Kidney epithelial cell (primary cell): ENCODE measurements at places on chromosomes 7 and 10.

DNA sequence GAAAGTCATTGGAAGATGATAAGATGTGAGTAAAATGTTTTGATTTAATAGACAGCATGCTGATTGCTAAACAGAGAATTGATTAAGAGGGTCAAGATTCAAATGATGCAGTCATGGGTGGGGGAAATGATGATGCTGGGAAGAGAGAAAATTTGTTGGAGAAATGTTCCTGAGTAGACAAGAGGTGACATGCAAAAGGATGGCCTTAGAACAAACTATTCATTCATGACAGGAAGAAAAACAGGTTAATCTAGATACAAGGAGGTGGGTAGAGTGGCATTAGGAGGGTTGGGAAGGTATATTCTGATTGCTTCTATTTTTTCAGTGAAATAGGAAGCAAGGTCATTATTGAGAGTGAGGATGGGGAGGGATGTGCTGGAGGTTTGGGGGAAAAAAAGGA is 146.7 kb downstream of the SEM1 start:
- no peak for DNase-seq

DNA sequence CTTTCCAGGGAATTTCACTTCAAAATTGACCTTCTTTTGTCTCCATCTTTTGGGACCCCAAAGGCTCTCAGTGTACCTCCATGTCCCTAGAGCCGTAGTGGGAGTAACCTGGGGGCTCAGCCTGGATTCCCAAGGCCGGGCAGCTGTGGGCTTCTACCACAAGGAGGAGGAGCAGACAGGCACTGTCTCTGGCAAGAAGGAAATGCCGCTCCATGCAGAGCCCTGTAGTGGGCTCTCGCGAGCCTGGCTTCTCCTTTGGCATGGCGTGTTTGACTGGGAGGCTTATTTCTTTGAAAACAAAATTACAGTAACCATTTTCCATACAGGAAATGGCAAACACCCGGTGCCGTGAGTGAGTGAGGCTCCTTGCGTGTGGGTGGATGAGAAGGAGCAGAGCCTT is 76.8 kb upstream of the FAM180A start:
- no peak for DNase-seq

DNA sequence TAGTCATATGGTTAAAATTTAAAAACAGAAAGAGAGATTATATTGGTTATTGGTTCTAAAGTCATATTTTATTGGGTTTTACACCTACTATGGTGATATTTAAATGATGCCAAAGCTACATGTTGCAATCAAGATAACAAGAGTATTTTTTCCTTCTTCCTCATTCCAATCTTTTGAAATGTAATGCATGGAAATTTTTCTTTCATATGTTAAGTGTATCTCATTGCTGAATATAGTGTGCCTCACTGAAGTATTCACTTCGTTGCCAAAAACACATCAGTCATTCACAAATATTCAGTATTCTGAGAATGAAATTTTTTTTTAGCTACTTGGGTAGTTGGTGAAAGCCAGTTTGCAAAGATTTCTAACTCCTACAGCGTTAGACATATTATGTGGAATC is 19.5 kb downstream of the HDAC9 start:
- no peak for DNase-seq

GRCh38 chr7:79334841-79335240 is 118.6 kb downstream of the MAGI2 start:
- DNase-seq: no peak

GRCh38 chr10:5509236-5509635 is 9.9 kb upstream of the CALML5 start:
- DNase-seq: no peak

GRCh38 chr10:51063659-51064535 is 10.4 kb upstream of the PRKG1 start:
- no peak for DNase-seq

- DNase-seq: no peak
Observed at GRCh38 chr7:50372923-50373322, 68.4 kb downstream of the IKZF1 start.

DNA sequence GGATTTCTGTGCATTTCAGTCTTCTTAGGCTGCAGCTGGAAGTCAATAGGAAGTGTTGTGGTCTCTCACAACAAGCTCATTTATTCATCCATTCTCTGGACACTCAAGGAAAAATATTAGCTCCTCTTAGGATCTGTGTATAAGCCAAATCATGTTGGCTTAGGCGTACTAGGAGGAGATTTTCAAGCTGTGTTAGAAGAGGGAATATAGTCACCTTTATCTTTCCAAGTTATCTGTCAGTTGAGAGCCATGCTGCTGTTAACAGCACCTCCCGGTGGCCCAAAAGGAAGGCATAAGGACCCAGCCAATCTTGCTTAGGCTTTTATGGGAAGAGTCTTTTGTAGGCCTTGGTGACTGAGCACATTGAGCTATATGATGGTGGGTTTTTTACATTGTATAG is 220.0 kb downstream of the LRMDA start:
- DNase-seq: no peak

DNA sequence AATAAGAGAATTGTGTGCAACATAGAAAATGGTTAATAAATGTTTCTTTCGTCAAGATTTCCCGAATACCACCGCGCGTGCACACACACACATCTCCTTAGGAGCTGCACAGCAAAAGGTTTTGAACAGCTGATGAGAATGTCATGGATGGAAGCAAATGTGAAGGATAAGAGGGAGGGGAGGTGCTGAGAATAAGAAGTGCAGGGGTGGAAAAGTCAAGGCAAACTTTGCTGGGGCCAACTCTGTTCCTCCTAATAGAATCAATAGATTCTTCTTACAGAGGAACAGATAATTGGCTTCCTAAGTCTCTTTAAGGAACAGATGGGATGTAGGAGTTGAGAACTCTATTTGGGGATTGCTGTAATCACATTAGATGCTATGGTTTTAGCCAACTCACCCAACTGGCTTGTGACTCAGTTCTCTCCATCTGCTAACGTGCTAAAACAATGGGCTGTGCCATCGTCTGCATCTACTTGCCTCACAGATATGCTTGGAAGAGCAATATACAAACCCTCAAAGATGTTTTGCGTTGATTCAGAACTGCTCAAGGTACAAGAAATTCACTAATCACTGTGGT is 408.2 kb upstream of the CELF2 start:
- DNase-seq: no peak

DNA sequence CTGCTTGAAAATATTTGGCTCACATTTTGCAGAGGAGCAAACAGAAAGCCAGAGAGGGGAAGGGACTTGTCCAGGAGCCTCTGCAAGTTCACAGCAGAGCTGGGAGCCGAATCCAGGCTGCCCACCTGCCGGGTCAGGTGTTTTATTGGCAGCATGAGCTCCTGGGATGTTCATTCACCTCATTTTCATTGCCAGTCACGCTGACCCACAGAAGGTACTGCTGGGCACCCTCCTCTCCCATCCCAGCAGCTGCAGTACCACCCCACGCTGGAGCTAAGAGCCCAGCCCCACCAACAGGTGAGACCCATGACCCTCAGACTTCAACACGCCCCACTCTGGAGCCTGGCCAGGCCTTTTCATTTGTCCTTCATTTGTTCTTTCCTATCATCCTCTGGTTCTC is 102.7 kb downstream of the GRID1 start:
- no peak for DNase-seq

- DNase-seq: no peak
Observed at GRCh38 chr7:71752171-71752935, 620.4 kb downstream of the GALNT17 start.

GRCh38 chr7:37920849-37921805 is 687 bp downstream of the EPDR1 start:
- no peak for DNase-seq

- no peak for DNase-seq
Observed at GRCh38 chr10:124724279-124725027, 19.7 kb downstream of the FAM53B start.

- no peak for DNase-seq
Observed at GRCh38 chr7:699476-700170, 26.9 kb upstream of the DNAAF5 start.

DNA sequence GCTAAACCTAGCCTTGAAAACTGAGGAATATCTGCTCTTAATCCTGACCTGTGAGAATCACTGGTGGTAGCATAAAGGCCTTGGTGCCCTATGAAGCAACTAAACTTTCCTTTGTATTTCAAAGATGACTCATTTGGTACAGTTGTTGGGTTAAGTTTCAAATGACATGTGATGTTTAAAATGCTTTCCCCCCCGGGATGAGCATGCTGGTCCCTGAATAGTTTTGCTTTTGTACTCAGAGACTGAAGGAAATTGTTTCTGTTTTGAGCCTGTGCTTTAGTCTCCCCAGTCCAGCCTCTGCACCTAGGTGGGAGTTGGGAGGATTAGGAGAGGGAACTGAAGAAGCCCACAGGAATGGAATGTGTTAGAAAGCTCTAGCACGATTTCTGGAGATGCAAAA is 258.9 kb upstream of the NPY start:
- peak; percentile 2 for DNase-seq

DNA sequence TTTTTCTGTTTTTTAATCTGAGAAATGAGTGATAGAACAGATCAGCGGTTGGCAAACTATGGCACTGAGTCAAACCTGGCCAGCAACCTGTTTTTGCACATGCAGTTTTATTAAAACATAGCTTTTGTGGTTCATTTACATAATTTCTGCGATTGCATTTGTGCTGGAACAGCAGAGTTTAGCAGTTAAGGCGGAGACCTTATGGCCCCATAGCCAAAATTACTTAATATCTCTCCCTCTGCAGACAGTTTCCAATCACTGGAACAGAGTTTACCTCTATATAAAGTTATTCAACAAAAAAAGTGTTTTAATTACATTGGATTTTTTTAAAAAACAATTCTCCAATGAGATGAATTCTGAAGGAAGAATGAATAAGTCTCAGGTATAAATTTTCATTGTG is 212.1 kb downstream of the DGKB start:
- DNase-seq: no peak

- no peak for DNase-seq
Observed at GRCh38 chr10:125162120-125162931, 2.0 kb upstream of the CTBP2 start.

GRCh38 chr7:101792051-101792681 is 25.3 kb upstream of the CUX1 start:
- DNase-seq: peak; percentile 78

GRCh38 chr7:128092221-128092620 is 61.0 kb upstream of the LRRC4 start:
- DNase-seq: no peak
